AG08396 (cell line): ENCODE measurements at places on chromosomes 2 and 18.

DNA sequence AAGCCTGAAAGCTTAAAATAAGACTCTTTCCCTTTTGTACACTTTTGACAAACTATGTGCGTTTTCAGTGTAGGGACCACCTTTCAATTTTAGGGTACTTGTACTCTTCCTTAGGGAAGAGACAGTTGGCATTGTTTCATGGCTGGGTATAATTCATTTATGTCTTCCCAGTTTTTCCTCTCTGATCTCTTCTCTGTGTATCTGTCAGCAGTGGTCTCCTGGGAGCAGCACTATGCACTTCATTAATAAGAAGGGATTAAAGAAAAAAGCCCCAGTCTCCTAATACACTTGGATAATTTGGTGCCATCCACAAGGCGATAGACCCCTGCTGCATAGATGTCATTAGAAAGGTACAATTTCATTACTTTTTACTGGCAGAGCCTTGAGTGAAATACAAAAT, 12.1 kb downstream of the AQP4 start:
- no peak for DNase-seq

DNA sequence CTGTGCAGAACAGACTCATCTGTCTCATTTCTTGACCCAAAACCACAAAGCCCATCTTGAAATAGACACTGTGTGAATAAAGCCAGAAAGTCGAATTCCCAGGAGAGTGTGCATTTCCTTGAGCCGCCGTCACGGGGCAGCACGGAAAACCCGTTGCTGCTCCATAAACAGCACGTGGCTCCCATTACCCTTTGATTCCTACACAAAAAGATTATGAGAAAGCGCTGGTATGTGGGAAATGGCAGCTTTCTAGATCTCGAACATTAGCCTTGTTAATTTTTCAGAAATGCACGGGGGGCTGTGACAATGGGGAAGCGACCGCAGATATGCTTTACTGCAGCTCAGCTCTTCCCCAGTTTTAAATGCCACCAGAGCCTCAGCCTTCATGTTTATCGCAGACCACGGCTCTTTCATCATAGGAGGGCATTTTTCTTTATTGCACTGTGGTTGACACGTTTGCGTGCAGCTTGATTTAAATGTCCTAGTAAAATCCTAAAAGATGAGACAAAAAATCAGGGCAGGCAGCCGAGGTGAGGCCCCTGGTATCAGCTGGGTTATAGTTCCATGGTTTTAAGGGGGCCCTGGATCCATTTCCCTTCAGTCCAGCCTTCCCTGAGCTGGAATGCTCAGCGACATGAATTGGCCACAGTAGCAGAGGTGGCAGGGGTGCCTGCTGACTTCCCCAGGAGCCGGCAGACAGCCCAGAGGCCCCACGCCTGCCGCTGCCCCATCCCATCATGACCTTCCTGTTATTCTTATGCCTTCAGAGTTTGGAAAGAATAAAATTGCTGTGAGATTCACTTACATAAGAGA, 249.3 kb downstream of the NDUFA10 start:
- no peak for DNase-seq

DNA sequence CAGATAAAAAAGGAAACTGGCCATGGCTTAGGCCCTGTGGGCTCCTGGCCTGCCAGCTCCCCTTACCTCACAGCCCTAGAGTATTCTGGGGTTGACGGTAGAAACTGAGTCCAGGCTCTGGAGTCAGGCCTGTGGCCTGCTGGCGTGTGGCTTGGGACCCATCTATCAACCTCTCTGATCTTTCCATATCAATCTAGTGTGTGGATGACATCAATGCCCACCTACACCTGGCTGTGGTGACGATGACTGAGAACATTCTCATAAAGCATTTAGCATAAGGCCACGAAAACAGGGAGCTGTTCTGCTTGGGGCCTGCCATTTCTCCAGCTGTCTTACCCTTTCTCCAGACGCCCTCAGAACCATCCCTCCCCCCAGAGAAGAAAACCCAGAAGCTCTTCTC, 17.9 kb downstream of the PCARE start:
- DNase-seq: no peak

DNA sequence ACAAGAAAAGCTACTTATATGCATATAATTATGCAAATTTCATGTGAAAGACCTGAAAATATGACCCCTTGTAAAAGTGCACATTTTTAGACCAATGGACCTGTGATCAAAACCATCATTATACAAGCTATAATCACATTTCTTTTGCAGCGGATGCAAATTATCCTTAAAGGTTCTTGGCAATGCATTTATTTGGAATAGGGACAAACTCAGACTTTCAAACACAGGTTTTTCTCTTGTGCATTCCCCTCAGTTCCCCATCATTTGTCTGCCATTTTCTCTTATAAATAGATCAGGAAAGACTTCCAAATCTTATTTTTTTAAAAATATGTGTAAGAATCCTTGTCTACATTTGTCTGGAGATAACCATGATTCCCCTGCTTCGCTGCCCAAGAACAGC, 954.2 kb upstream of the NRXN1 start:
- DNase-seq: no peak
